ENCODE measurements at places on chromosomes 1 and 21.

DNA sequence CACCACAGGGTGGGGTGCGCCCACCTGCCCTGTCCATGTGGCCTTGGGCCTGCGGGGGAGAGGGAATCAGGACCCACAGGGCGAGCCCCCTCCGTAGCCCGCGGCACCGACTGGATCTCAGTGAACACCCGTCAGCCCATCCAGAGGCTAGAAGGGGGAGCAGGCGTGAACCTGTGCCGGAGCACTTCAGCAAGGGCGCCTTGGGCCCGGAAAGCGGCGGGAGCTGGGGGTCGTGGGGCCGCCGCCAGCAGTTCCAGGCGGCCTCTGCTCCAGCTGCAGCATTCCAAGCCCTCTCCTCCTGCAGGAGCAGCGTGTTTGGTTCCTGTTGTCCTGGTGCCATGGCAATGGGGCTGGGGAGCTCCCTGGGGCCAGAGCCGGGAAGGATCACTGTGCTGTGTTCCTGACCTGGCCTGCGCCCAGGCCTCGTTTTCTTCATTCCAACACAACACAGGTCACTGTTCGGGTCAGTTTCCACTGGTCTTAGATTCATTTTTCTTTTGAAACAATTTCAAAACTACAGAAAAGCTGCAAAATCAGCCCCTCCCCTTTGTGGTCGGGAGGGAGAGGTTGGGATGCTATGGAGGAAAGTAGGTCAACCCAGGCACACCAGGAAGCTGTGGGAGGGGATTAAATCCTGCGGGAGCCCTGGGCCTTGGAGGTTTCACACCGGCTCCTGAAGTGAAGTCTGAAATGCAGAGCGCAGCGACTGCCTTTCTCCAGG, 18.8 kb downstream of the SLX9 start:
- DNase-seq: peak; percentile 82

GRCh38 chr1:59230622-59231021, 66.3 kb upstream of the FGGY start:
- DNase-seq: no peak

GRCh38 chr21:45969921-45970673, 11.5 kb upstream of the COL6A1 start:
- no peak for DNase-seq

- DNase-seq: no peak
Observed at GRCh38 chr1:115702959-115703358, 61.2 kb downstream of the VANGL1 start.

DNA sequence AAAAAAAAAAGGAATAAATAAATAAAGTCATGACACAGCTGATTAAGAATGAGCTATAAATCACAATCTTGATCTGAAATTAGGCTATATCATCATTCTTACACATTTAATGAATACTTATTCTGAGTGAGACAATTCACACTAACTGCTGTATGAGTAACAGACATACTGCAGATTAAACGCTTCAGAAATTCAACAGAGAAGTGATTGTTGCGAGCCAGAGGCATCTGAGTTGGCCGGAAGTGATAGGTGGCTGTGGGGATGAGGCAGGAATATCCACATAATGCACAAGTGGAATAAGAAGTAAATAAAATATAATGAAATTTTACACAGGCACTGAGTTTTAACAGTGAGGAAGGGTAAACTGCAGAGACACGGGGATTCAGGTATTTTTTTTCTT, 142.4 kb downstream of the APP start:
- DNase-seq: no peak

GRCh38 chr1:1197188-1197500, 9.2 kb downstream of the TNFRSF18 start:
- no peak for DNase-seq

GRCh38 chr1:221575605-221576004, 166.3 kb downstream of the DUSP10 start:
- DNase-seq: no peak

DNA sequence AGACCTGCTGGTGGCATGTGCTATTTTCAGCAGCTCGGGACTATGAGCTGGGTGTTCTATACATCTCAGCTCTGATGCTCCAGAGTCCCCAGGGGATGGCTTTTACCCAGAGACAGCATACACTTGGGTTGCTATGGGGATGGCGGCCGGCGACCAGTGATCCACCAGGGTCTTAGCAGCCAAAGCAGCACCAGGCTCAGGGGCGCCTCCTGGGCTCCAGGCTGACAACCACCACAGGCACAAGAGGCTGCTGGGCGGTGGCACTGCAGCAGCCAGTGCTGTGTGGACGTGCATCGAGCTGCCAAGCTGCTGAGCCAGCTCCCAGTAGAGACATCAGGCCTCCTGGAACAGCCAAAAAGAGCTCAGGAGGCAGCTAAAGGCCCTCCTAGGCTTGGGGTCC, 37.6 kb upstream of the CLSTN1 start:
- DNase-seq: no peak

DNA sequence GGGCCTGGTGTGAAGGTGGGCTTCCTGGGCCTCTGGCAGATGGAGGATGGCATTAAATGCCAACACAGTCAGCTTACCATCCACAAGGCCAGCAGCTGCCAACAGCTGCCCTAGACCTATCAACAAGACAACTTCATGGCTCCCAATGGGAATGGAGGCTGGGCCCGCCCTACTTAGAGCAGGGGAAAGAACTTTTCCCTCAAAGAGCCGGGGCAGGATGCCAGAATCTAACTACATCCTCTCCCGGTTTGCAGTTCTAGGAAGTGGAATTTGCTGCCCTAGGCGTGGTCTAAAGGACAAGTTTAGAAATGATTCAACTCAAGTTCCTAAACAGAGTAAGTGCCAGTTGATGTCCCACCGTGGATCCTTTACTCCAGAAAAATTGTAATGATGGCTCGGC, 13.1 kb downstream of the ICMT start:
- no peak for DNase-seq

DNA sequence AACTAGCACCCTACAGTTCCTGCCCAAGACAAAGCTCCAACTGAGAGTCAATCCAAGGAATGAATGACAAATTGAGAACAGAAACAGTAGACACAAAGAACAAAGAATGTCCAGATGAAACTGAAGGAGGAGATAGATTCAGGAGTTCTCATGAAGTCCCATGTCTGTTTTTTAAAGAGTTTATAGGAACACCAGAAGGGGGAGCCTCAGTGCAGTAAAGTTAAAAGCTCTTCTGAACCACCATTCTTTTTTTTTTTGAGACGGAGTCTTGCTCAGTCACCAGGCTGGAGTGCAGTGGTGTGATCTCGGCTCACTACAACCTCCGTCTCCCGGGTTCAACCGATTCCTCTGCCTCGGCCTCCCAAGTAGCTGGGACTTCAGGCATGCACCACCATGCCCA, 323.6 kb downstream of the MRPL39 start:
- peak; percentile 8 for DNase-seq

DNA sequence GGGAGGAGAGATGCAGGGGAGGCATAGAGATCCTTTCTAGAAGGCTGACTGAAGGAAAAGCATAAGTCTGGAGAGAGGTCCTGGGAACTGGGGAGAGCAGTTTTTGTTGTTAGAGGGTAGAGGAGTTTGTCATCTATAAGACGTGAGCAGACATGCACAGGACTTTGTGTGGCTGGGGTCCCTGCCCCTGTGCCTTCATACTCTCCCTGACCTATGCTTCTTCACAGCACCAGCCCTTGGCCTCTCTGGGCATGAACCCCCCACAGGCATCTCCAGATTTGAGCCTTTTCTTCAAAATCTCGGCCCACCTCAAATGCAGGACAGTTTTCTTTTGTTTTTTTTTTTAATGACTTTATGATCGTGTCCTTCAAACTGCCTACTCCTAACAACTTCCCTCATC, 79.9 kb downstream of the EVA1C start:
- no peak for DNase-seq

DNA sequence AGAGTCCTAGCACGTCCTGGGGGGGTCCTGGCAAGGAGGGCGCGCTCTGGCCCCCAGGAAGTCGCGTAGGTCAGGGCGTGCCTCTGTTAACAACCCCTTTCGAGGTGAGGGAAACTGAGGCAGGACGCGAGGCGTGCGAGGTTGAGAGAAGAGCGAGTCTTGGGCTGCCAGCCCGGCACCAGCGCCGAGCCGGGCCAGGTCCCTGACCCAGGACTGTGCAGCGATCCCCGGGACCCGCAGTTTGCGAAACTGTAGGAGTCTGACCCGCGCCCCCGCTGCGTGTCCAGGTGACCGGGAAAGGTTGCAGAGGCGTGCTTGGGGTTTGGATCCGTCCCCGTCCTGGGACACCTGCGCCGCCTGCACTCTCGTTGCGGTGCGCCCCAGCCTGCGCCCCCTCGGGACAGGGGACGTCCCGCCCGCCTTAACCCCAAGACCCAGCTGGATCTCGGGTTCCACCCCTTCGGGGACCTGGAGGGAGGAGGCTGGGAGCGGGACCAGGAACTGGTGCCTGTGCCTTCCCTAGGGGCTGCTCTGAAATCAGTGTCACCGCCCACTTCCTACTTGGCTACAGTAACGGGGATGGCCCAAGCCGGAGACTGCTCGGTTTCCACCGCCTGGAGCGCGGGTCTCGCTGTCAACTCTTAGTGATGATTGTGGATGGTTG, 493 bp downstream of the DISC1 start:
- no peak for DNase-seq

- DNase-seq: no peak
Observed at GRCh38 chr1:17121881-17122280, 2.6 kb upstream of the PADI2 start.

GRCh38 chr1:211616231-211616964, 37.4 kb upstream of the SLC30A1 start:
- no peak for DNase-seq

DNA sequence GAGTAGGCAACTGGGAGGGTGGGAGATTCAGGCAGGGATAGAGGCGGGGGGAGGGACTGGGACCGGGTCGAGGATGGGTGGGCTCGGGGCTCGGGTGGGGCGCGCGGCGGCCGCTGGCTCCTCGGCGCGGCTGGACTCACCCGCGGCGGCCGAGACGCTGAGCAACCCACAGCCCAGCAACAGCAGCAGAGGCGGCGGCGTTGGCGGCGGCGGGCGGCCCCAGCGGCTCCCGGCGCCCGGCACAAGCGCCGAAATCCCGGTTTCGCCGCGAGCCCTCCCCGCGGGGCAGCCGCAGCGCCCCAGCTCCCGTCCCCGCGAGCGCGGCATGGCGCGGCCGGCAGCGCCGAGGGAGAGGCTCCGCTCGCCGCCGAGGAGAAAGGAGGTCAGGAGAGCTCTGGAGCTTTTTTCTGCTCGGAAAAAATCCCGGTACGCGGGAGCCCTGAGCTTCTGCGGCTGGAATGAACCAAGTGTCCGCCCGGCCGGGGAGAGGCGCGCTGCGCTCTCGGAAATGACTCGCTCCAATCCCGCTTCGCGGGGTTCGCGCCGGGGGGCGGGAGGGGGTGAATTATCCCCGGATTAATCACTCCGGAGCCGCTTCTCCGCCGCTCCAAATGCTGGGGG, at the start of gene CSMD2:
Gene CSMD2, minus strand, starts transcription at position 460 of the 621 bp plus-strand sequence. Its CDS starts 133 bp downstream, at position 327.
- peak; percentile 75 for DNase-seq

- DNase-seq: no peak
Observed at GRCh38 chr21:46099476-46099875, 1.6 kb downstream of the COL6A2 start.

GRCh38 chr1:173415490-173415889, 61.6 kb upstream of the PRDX6 start:
- no peak for DNase-seq

- DNase-seq: no peak
Observed at GRCh38 chr1:114353262-114353661, 157.7 kb downstream of the TRIM33 start.

DNA sequence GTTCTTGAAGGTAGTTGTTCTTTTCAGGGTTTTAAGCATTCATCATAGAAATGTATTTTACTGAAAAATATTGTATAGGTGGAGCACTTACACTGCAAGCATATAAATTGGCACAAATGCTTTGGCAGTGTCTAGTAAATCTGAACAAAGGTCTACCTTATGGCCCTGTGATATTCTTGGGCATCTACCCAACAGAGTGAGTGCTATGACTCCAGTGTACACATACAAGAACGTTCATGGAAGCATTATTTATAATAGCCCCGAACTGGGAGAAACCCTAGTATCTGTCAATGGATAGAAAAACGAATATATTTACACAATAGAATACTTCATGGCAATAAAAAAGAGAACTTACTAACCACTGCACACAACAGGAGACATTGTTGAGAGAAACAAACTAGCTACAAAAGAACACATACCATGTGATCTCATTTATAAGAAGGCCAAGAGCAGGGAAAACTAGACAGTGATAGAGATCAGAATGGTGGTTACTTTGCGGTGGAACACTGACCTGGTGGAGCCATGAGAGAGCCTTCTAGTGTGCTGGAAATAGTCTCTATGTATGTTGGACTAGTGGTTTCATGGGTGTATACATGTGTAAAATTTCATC, 96.0 kb downstream of the MAB21L3 start:
- DNase-seq: no peak
